ENCODE measurements at places on chromosomes 7 and 10.

- peak; percentile 69 for DNase-seq
Measured at GRCh38 chr10:99435986-99436638, 5.7 kb upstream of the GOT1 start.

- peak; percentile 34 for DNase-seq
Measured at GRCh38 chr7:128889121-128889520, 21.4 kb downstream of the KCP start.

- DNase-seq: peak; percentile 28
Measured at GRCh38 chr7:90625051-90625450, 28.9 kb downstream of the CDK14 start.

- no peak for DNase-seq
Measured at GRCh38 chr7:98125759-98126158, 19.1 kb downstream of the LMTK2 start.

DNA sequence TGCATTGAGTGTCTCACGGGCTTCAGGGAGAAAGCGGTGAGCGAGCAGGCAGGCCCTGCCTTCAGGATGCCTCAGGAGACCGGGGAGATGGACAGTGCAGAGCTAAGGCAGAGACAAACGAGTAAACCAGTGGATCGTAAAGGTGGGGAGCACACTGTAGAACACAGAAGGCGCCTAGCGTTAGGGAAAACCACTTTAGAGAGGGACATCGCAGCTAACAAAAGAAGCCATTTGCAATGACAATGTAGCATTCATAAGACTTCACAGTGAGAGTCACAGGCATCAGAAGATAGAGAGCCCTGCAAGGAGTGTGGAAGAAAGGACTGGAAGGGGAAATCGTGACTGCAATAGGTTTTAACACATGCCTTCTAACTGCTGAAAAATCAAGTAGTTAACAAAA, 54.9 kb upstream of the TMEM273 start:
- no peak for DNase-seq

DNA sequence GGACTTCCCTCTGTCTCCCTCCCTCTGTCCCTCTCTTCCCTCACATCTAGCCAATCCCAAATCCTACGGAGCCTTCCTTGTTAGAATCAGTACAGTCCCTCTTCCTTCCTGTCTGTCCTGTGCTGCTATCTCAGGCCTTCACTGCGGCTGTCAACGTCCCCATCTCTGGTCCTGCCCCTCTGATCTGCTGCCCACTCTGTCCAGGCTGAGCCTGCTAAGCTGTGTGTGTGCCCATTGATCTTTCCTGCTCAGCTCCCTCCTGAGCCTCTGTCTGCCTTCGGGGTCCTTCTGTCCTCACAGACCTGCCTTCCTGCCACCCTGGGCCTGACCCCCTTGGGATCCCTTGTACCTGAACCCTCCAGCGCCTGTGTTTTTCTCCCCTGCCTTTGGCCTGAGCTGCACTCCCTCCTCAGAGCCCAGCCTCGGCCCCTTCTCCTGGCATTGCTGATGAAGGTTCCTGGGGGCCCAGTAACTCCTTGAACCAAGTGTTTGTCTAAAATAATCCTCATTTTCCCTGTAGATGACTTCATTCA, 182.1 kb upstream of the SHH start:
- no peak for DNase-seq

DNA sequence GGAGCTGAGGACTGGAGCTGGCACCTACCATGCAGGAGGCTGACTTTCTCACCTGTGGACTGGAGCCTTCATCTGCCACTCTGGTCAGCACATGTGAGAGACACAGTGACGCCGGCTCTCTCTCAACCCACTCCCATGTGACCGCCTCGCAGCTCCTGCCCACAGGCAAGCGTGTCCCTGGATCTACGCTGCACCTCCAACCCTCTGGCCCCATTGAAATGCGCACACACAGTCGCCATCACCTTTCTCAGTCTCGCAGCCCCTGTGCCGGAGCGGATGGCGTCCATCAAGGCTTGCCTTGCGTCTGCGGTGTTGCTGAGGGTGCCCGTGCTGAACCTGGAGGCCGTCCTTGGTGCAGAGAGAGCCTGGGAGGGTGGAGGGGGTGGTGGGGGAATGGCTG, 242.2 kb upstream of the GRB10 start:
- DNase-seq: no peak

- DNase-seq: no peak
Measured at GRCh38 chr7:17242504-17242903, 55.9 kb upstream of the AHR start.

GRCh38 chr7:27771111-27771510, 31.1 kb downstream of the TAX1BP1 start:
- DNase-seq: peak; percentile 11

DNA sequence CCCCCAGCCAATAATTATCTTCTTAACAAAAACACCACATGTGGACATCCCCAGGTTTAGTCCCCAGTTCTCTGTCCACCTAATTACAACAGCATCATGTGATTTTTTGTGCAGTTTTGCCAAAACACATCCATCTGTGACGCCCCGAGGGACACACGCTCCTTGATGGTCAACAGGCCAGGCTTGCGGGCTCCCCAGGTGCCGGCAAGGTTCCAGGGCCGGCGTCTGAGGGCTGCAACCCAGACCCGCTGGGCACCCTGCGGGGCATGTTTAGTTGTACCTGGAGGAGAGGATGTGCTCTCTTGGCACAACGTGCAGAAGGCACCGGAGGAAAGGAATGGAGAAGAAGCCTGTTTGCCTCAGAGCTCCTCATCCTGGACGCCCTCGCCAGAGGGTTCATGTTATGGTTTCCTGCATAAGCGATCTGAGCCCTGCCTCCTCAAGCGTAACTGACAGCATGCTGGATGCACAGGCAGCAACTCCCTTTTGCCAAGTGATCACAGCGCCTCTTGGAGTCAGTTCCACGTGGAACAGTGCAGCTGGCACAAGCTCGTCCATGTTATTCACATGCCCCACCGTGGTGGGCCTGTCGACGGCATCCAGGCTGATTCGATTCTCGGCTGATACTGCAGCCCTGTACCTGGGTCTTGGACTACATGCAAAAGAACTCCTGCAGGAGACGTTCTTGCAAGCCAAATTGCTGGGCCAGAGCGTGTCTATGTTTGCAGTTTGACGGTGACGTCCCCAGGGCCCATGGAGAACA, 41.6 kb downstream of the JAKMIP3 start:
- DNase-seq: no peak

GRCh38 chr10:129843702-129844101, 120.4 kb downstream of the EBF3 start:
- no peak for DNase-seq

DNA sequence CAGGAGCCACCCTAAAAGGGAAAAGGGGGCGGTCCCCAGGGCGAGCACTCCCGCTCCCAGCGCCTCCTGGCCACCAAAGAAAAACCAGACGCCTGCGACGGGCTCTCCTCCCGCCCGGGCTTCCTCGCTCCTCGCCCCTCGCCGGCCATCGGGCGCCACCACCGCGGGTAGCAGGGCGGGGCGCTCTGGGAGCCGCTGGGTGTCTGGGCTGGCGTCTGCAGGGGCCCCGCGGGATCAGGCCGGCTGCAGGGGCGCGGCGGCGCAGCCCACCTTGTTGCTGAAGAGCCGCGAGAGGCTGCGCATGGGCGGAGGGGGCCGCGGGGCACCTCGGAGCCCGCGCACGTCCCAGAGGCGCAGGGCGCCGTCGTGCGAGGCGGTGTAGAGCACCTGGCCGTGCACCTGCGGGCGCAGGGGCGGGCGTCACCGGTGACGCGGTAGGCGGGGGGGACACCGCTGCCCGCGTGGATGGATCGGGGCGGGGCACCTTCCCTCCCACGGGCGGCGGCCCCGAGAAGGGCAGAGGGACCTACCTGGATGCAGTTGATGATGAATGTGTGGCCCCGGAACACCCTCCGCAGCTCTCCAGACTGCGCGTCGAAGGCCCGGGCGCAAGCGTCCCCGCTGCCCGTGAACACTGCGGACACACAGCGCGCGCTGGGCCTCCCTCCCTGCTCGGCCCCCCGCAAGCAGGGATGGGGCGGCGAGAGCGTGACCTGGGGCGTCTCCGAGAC, 28.3 kb downstream of the WDR86 start:
- DNase-seq: no peak

GRCh38 chr7:110724811-110725210, 366.1 kb upstream of the LRRN3 start:
- no peak for DNase-seq

GRCh38 chr7:157463245-157463644, 126.4 kb downstream of the DNAJB6 start:
- DNase-seq: no peak
